ENCODE measurements at places on chromosomes 11 and 22.
A peak's percentile ranks its signal among the peaks of the same experiment; 100 is the strongest.

GRCh38 chr11:43459246-43459645 lies 100.5 kb downstream of the TTC17 start:
- DNase-seq = no peak

GRCh38 chr11:67612751-67613150 lies 6.0 kb downstream of the NDUFV1 start:
- DNase-seq = no peak

DNA sequence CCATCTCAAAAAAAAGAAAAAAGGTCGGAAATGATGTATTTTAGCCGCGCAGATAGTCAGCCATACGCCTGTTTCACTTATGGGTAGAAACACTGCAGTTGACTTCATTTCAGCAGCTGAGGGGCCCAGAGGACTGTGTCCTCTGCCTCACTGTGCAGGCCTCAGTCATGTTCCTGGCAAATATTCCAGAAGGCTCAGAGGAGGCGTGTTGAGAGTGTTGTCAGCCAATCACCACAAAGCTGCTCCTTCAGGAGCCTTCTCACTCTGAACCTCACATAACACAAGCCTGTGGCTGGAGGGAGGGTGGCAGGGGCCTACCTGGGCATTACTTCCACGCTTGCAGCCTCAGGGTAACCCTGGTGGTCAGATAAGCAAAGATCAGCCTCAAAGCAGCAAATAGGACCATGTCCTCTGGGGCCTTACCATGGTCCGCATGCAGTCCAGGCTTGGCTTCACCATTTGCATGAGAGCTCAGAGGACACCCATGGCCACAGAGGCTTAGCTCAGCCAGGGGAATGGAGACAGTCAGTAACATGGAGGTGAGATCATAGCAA lies 17.3 kb upstream of the TREH start:
- DNase-seq = no peak

DNA sequence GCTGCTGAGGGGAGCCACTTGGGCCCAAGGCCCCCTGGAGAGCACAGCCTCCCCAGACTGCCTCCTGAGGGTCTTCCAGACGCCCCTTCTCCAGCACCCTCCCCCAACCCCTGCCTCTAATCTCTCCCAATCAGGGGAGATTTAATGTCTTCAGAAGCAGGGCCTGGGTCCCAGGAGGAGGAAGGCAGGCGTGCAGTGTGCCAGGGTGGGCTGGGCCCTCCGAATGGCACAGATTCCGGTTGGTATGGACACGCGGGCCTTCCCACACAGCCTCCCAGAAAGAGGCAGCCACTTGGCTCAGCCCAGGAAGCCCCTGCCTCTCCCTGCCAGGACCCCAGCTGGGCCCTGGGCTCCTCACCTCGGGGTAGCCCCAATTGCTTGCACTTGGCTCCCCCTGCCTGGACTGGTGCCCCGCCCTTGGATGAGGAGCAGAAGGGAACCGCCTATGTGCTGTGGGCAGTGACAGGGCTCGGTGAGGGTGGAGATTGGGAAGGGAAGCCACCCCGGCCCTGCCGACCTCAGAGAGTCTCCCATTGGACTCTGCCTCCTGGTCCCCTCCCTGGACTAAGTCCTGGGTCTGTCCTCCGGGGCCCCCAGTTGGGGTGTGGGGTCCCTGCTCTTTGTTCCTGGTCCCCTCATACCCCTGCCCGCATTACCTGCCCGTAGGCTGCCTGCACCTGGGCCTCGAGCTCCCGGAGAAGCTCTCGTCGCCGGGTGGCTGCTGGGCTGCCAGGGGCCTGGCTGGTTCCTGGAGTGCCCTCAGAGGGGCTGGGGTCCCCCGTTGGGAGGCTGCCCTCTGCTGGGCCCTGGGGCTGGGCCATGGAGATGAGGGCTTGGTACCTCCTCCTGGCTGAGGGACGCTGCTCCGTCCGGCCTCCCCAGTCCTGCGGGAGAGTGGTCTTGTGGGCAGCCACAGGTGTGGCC lies 572 bp upstream of the CABP2 start:
- DNase-seq = no peak

GRCh38 chr11:65384301-65384889 lies 1.9 kb upstream of the SLC25A45 start:
- no peak for DNase-seq

- no peak for DNase-seq
Measured at GRCh38 chr22:17845327-17845726, 71.1 kb upstream of the BID start.

DNA sequence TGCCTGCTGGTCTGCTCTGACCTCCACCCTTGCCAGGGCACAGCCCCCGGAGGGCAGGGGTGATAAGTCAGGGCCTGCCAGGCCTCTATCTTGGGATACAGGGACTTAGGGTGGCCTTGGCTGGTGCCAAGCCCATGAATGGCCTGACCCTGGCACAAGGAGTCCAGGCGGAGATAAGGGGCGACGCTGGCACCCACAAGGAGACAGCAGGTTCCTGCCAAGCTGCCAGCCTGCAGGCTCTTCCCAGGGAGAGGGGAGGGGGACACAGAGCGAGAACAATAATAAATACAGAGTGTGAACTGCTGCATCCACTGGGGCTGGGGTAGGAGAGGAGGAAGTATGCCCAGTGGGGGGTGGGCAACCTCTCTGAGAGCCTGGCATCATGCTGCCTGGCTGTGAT lies 978 bp downstream of the CSDC2 start:
- no peak for DNase-seq

- no peak for DNase-seq
Measured at GRCh38 chr11:26319906-26320305, 12.0 kb upstream of the ANO3 start.

DNA sequence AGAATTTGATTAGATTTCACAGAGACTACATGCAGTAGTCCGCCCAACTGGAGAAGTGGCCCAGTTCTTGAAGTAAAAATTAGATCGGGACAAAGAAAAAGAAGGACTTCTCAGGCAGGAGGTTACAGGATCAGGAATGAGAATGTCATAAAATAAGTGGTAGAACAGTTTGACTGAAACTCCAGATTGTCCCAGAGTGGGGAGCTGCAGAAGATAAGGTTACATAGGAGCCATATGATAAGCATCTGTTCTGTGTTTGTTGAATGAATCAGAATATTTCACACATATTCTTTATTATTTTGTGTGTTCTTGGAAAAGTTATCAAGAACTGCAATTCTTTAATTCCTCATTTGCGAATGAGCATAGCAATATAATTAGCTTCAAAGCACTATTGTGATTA lies 210.6 kb downstream of the AASDHPPT start:
- no peak for DNase-seq

GRCh38 chr22:50712341-50713007 lies 25.5 kb upstream of the ACR start:
- no peak for DNase-seq

DNA sequence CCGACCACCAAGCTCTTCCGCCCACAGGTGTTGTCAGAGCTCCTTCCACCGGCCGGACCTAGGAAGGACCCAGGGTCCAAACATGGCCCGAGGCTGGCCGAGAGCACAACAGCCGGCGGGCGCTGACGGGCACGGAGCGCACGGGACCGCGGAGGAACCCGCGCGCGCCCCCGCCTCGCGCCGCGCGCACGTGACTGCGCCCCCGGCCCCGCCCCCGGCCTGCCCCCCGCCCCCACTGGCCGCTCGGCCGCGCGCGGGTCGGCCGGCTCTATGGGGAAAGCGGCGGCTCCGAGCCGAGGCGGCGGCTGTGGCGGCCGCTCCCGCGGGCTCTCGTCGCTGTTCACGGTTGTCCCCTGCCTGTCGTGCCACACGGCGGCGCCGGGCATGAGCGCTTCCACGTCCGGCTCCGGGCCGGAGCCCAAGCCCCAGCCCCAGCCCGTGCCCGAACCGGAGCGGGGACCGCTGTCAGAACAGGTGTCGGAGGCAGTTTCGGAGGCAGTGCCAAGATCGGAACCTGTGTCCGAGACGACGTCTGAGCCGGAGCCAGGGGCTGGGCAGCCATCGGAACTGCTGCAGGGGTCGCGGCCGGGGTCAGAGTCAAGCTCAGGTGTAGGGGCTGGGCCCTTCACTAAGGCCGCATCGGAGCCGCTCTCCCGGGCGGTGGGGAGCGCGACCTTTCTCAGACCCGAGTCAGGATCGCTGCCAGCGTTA lies at the start of gene OSBP2:
Gene OSBP2 (plus strand): TSS at position 235 of the 711 bp plus-strand sequence. CDS start 36 bp downstream, at position 271.
- DNase-seq = peak; percentile 5

GRCh38 chr11:78015878-78016277 lies 7.2 kb downstream of the KCTD14 start:
- no peak for DNase-seq

- DNase-seq = no peak
Measured at GRCh38 chr11:8403310-8403709, 139.6 kb upstream of the LMO1 start.

GRCh38 chr11:109338131-109338530 lies 83.9 kb upstream of the C11orf87 start:
- DNase-seq = no peak

- DNase-seq = no peak
Measured at GRCh38 chr11:75733431-75734107, 15.9 kb downstream of the MOGAT2 start.

GRCh38 chr11:102990145-102990544 lies 34.6 kb upstream of the MMP13 start:
- no peak for DNase-seq

DNA sequence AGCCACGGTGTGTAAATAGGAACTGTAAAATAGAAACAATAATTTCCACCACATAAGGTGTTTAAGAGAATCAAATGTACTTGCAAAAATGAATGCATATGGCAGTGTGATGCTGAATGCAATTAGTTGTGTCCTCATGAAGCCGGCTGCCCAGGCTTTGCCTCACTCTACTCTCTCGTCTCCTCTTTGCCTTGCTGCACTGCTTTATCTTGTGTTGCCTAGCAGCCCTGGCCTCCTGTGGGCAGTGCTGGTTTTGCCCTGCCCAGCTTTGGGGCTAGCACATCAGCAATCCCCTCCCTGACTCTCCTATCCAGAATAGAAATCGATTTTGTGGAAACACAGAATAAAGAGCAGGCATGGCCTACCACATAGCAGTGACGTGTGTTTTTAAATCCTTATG lies 30.0 kb downstream of the LRRC32 start:
- no peak for DNase-seq

- DNase-seq = no peak
Measured at GRCh38 chr11:11607772-11608171, 14.0 kb downstream of the GALNT18 start.

DNA sequence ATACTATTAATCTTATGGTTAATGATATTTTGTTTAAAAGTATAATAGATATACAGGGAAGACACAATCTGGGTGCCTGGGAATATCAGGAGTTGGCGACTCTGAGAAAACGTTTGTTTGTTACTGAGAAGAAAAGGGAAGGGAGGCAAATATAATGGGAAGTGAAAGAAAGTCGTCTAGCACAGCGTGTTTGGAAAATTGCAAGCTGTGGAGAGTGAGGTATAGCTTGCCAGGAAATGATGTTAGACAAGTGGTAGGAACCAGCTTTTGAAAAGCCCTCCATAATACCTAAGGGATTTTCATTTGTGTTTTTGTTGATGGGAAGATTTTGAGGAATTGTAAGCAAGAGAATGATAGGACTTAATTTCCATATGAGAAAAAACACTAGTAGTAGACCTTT lies 322.2 kb downstream of the LUZP2 start:
- no peak for DNase-seq

- no peak for DNase-seq
Measured at GRCh38 chr11:131219646-131220045, 150.8 kb upstream of the NTM start.

- DNase-seq = no peak
Measured at GRCh38 chr22:30824711-30825110, 130.0 kb downstream of the OSBP2 start.

DNA sequence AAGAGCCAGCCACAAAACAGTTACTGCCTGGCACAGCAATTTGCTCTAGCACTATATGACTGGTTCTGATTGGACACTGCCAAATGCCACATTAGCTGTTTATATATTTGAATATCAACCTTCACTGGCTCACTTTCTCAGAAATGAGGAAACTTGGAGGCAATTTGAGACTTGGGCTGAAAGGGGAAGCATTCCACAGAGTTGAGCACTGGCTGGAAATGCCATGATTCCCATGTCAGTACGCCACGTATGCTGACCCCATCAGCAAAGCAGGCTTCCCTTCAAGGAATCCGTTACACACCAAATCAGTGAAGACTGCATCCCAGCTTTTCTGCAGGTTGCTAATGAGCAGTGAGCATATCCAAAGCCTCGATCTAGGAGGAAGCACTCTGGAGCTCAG lies 34.7 kb downstream of the GALNT18 start:
- DNase-seq = no peak

DNA sequence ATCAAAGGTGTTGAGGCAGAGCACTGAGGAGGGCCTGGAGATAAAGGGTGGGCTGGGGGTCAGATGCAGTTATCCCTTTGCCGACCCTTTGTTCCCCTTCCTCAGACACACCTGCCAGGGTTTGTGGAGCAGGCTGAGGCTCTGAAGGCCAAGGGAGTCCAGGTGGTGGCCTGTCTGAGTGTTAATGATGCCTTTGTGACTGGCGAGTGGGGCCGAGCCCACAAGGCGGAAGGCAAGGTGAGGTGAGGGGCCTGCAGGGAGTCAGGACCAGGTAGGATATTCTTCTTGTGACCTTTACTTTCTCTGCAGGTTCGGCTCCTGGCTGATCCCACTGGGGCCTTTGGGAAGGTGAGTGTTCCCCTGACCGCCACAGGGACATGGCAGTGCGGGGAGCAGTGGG lies 2.6 kb downstream of the PRDX5 start:
- no peak for DNase-seq

- DNase-seq = no peak
Measured at GRCh38 chr11:17268902-17269301, 7.6 kb upstream of the NUCB2 start.

DNA sequence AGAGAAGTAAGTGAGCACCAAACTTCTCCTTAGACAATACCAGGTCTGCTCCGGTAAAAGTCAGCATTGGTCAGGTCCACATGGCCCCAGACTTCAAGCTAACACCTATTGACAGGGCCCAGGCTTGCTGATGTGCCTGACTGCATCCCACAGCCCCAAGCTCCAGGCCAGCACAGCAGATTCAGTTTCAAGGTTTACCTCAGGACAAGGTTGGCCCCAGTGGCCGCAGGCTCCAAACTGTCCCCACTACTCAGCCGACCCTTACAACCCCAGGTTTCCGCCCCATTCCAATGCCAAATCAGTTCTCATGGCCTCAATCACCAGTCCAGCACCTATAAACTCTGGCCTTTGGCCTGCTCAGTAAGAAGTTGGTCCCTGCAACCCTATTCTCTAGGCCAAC lies 39.4 kb downstream of the OR4C6 start:
- no peak for DNase-seq

Measured in stimulated activated CD8-positive, alpha-beta memory T cell treated with anti-CD3 and anti-CD28 coated beads, Interleukin-7, amount 100 ng/mL, for 1 hour (primary cell).